Effector CD8-positive, alpha-beta T cell (primary cell): ENCODE measurements at places on chromosomes 7 and 10.

- no peak for DNase-seq
Measured at GRCh38 chr10:33129141-33129995, 171.3 kb upstream of the ITGB1 start.

GRCh38 chr7:4742051-4742573, 33.3 kb upstream of the AP5Z1 start:
- no peak for DNase-seq

DNA sequence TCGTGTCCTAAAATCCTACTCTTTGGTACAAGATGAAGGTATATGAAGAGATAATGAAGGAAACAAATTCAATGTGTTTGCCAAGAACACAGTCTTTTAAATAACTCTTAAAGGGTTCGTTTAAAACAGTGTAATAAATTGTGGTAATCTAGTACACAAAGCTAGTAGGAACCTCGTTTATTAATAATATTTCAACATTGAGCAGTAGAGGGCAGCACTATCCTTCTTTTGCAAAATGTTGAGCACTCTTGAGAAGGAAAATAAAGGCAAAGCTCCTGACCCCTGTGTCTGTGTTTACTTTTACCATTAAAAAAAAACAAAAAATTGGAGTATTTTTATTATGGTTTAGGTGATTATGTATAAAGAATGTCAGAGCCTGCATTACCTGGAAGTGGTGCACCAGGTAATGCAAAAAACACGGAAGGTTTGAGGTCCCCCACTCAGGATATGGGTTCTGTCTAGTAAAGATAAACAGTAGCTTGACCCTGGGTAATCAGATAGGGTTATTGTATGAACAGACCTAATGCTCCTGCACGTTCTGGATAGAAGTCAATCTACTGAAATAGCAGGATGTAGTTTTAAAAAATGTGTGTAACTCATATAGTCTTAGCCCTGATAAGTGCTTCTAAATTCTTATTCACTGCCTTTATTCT, 5.7 kb upstream of the GOT1 start:
- no peak for DNase-seq

DNA sequence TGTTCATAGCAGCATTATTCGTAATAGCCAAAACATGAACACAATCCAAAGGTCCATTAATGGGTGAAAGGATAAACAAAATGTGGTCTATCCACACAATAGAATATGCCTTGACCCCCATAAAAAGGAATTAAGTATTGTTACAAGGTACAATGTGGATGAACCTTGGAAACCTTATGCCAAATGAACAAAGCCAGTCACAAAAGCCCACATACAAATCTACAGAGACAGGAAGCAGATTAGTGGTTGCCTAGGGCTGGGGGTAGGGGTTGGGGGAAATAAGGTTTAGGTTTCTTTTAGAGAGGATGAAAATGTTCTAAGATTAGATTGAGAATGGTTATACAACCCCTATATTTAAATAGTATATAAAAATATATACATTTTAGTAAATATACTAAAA, 34.8 kb downstream of the PIP4K2A start:
- DNase-seq, result no peak
